ENCODE measurements at places on chromosomes 1 and 21.

DNA sequence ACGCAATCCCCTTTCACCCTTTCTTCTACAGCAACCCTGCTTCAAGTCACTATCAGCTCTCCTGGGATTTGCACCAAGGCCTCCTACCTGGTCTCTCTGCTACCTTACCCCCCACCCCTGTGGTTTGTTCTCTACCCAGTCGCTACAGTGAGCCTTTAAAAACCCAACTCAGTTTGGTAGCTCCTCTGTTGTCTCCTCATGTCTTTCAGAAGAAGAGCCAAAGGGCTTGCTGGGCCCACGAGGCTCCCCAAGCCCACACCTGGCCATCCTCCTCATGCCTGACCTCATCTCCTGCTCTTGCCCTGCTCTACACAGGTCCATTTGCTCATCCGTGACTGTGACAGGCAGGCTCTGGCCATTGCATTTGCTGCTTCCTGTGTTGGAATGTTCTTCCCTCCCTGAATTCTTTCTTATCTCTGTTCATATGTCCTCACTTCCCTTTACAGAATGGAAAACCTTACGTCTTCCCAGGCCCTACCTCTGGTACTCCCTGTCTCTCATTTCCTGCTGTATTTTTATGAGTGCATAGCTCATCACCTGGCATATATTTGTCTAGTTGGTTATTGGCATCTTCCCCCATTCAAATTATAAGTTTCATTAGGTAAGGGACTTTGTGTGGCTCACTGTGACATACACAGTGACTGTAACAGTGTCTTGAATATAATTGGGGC lies 3.3 kb downstream of the RGS16 start:
- DNase-seq = no peak

GRCh38 chr1:116064616-116065015 lies 46.6 kb upstream of the MAB21L3 start:
- DNase-seq = no peak

GRCh38 chr1:203511930-203512329 lies 18.0 kb downstream of the OPTC start:
- DNase-seq = no peak

DNA sequence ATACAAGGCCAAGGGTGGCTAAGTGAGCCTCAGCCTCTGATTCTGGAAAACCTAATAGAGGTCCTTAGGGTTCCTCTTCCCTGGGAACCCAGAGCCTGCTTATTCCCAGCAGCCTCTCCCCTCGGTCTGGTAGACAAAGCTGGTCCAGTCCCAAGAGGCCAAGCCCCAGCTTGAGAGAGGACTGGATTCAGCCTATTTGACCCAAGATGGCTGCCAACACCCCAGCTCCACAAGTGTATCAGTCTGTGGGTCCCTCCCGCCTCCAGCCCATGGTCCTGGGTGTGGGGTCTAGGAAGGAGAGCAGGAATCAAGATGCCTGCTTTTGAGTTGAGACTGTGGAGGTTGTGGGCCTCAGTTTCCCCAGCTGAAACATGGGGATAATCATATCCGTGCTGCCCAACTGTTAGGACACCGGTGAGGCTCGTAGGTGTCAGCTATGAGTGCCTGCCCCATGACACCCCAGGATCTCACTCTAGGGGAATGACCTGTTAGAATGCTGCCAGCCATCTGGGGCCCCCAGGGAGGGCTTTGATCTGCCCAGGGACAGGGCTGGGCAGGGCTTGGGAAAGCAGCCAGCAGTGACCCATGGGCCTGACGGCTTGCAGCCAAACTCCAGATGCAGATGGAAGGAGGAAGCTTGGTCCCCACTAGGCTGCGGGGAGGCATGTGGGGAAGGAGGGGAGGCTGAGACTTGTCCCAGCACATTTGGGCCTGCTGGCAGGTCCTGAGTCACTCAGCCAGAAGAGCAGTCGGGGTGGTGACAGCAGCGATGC lies 45.4 kb downstream of the NUAK2 start:
- DNase-seq = no peak

DNA sequence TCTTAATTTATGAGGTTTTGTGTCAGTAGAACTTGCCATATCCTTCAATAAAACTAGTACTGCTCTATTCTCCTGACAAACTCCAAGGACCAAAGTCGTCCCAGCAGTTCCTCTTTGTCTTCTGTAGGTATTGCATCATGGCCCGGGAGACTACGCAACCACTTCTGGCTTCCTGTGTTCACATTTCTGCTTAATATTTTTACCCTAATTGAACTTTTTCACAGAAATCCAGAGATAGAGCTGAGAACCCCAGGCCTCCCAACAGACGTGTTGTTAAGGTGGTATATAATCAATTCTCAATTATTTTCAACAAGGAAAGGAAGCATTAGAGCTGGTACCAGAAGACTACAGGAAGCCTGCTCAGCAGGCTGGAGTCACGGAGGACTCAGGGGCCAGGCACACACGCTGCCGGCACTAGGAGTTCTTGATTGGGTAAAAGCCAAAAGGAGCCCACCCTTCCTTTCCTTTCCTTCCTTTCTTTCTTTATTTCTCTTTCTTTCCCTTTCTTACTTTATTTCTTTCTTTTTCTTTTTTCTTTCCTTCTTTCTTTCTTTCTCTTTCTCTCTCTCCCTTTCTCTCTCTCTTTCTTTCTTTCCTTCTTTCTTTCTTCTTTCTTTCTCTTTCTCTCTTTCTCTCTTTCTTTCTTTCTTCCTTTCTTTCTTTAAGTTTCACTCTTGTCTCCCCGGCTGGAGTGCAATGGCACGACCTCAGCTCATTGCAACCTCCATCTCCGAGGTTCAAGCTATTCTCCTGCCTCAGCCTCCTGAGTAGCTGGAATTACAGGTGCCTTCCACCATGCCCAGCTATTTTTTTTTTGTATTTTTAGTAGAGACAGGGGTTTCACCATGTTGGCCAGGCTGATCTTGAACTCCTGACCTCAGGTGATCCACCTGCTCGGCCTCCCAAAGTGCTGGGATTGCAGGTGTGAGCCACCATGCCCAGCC lies 173.7 kb downstream of the ZBTB18 start:
- no peak for DNase-seq

DNA sequence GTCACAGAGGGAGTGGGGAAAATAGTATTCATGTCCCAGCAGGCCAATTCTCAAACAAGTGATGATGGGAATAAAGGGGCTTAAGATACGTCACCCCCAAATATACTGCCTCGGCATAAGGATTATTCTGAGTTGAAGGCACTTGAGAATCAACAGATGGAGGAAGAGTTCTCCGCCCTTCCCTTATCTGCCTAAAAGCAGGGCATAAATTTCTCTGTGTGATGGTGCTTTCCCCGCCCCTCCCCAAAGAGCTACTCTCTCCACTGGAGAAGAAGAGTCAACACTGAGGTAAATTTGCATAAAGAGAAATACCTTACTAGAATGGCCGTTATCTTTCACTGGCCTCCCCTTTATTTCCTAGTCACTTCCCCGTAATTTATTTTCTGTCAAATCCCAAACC lies 18.7 kb downstream of the BECN2 start:
- no peak for DNase-seq

DNA sequence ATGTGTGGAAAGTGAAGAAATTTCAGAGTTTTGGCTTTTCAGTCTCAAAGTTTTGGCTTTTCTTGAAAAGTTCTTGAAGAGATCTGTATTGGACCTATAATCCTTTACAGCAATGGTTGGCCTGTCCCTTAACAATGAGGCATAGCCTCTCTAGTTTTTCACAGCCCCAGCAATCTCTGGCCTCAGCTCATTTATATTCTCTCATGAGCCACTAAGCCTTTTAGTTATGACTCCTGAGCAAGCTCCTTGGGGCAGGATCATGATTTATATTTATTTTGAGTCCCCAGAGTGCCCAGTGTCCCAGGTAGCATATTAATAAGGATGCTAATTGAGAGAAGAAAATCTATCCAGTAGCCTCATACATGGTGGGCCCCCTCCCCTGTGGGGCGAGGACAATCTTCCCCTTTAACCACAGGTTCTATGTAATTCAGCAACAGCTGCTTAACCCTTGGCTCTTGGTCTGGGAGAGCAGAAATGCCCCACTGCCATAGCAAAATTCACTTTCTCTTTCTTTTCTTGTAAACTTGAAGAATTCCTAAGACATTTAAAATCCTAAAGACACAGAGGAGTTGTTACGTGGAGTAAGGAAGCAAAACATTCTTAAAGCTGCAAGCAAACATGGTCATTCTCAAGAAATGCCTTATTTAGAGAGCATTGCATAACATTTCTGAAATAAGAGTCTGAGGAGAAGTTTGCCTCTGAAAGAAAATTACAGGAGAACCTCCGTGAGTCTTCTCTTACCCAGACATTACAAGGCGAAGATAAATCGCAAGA lies 6.3 kb downstream of the NGF start:
- DNase-seq = no peak

DNA sequence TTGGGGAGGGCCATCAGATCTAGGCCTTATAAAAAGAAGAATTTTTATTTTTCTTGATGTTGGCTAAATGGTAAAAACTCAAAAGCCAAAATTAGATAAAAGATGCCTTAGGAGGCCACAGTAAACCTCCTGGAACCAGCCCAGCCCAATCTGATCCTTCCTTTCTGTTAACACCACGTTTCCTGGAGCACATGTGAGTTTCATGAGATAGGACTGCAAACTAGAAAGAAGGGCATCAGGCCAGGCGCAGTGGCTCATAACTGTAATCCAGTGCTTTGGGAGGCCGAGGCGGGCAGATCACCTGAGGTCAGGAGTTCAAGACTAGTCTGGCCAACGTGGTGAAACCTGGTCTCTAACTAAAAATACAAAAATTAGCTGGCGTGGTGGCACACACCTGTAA lies 6.7 kb downstream of the HSF2BP start:
- DNase-seq = no peak

- peak; percentile 36 for DNase-seq
Observed at GRCh38 chr21:36125512-36126207, 9.2 kb upstream of the CBR3 start.

DNA sequence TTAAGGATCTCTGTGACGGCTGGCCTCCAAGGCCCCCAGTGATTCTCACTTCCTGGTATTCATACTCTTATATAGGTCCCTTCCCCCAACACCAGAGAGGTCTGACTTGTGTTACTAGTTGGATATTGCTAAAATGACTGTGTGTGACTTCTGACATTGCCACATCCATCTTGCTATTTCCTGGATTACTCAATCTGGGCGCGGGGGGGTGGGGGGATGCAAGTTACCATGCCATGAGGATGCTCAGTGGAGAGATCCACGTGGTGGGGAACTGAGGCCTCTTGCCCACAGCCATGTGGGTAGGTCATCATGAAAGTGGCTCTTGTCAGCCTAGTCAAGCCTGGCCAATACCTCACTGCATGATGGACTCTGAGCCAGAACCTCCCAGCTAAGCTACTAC lies 117.0 kb downstream of the UBE2U start:
- no peak for DNase-seq

GRCh38 chr21:15051644-15052458 lies 12.9 kb downstream of the NRIP1 start:
- DNase-seq = no peak

GRCh38 chr1:106498238-106498637 lies 558.2 kb upstream of the PRMT6 start:
- no peak for DNase-seq

DNA sequence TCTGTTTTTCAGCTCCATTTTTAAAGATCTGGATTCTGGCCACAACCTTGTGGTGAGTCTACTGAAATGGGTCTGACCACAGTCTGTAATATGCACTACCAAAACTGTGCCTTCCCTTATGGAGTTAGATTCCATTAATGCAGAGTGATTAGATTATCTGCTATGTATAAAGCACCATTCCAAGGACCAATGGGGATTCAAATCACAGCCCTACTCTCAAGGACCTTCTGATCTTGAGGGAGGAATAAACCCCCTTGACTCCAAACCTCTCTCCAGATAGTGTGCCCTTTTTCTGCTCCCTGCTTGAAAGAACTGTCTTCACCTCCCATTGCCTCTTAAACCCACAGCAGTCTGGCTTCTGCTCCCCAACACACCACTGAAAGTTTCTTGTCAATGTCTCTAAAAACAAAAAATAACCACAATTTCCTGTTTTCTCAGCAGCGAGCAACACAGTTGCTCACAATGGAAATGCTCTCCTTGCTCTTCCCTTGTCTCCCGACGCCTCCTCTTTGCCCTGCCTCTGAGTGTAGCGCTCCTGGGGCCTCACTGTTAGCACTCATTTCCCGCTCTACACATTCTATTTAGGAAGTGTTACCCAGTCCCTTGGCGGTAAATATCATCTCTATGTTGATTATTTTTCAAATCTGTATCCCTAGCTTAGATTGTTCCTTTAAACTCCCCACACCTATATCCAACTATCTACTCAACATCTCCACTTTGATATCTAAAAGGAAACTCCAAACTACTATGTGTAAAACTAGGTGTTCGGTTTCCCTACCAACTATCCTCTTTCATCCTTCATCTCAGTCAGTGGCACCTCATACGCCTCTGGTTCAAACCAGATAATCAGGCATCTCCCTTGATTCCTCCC lies 13.6 kb downstream of the PCNX2 start:
- DNase-seq = peak; percentile 8

DNA sequence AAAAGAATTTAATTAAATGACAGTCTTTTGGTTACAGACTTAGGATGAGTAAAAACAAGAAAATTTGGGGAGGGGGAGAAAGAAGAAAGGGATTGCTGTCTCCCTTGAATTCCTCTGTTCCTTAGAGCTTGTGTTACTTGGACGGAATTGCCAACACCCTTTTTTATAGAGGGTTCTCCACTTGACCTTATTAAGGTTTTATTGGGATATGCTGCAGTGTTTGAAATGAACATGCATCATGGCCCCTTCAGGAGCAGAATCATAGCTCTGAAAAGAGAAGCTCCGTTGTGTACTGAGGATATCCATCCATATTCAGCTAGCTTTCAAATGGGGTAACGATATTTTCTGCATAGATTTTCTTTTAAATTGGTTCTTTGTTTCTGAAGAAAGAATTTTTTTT lies 48.2 kb upstream of the DNASE2B start:
- no peak for DNase-seq

GRCh38 chr1:47725000-47725473 lies 272.1 kb downstream of the TRABD2B start:
- no peak for DNase-seq

- no peak for DNase-seq
Observed at GRCh38 chr1:173775578-173776226, 48.8 kb upstream of the DARS2 start.

DNA sequence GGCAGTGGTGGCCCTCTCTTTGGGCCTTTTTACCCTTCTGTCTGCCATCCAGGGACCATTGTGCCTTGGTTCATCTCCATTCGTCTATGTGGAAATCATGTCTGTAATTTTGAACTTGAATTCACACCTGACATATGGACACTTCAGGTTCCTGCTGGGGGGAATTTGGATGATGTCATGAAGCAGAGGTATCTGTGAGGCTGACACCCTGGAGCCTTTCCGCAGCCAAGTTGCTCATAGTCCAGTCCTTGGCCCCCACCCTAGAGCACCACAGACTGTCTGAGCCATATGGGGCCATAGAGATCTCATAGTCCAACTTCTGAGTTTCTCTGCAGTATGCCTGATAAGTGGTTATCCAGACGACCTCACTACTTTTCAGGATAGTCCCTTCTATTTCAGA lies 147.7 kb upstream of the CACNA1E start:
- no peak for DNase-seq

GRCh38 chr1:50972766-50973165 lies 2.7 kb downstream of the CDKN2C start:
- no peak for DNase-seq

- DNase-seq = no peak
Observed at GRCh38 chr1:51924455-51924854, 45.9 kb upstream of the NRDC start.
